ENCODE measurements at places on chromosomes 7 and 10.
A peak's percentile ranks its signal among the peaks of the same experiment; 100 is the strongest.

- DNase-seq: no peak
These were observed 14.4 kb upstream of the CUBN start for GRCh38 chr10:17144032-17144431.

GRCh38 chr7:138945154-138945553 lies 36.0 kb downstream of the KIAA1549 start:
- DNase-seq: no peak

- DNase-seq: no peak
These were observed 54.1 kb downstream of the DYNC2I1 start for GRCh38 chr7:158910254-158911053.

DNA sequence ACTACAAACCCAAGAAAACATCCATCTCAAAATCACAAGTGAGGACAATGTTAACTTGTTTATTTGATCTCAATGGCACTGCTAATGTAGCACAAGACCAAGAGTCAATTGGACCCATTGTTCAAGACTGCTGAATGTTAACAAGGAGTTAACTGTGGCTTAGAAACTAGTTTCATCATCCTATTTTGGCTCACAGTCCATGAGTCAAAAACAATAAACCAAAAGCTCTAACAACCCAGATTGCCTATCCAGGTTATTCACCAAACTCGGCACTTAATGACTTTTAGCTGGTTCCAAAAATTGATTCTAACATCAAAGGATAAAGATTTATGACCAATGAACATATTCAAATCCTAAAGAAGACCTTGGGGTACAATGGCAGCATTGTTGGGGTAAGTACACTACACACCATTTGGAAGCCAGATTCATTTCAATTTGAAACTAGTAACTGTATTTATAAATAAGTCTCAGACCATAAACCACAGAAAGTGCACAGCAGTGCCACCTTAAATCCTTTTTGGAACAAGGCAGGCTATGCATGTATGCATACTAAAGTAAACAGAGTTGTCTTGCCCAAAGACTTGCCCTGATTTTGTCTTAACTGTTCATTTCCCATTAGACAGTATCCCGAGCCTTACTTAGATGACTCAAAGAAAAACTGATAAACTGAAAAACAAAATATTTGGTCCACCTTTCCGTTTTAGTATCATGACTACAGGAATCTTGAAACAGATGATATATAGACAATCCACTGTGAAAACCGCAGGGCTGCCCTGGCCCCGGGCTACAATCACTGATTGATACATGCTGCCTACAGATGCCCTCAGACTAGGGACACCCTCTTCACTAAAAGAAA lies 84.5 kb downstream of the SRPK2 start:
- no peak for DNase-seq

DNA sequence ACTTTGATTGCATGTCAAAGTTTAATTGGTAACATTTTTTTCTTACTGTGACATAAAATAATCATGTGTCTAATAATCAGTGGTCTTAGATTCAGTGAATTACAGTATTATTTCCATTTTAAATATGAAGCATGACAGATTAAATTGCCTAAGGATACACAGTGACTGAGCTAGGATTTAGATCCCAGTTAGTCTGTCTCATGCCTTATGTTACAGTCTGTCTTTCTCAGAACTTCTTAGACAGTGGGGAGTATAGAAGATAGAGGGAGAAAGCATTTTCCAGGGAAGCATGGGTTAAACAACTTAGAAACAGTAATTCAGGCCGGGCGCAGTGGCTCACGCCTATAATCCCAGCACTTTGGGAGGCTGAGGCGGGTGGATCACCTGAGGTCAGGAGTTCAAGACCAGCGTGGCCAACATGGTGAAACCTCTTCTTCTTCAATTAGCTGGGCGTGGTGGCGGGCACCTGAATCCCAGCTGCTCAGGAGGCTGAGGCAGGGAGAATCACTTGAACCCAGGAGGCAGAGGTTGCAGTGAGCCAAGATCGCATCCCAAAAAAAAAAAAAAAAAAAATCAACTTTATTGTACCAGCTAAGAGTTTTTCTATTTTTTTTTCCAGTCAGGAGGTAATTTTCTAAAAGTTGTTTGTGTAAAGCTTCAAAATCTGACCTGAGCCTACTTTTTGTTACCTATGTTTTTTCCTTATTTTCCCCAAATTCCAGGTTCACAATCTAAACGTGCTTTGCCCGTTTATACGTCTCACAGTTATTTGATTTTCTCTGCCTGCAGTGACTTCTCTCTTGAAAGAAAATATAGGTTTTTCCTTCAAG lies 3.3 kb downstream of the CASD1 start:
- DNase-seq: peak; percentile 28

DNA sequence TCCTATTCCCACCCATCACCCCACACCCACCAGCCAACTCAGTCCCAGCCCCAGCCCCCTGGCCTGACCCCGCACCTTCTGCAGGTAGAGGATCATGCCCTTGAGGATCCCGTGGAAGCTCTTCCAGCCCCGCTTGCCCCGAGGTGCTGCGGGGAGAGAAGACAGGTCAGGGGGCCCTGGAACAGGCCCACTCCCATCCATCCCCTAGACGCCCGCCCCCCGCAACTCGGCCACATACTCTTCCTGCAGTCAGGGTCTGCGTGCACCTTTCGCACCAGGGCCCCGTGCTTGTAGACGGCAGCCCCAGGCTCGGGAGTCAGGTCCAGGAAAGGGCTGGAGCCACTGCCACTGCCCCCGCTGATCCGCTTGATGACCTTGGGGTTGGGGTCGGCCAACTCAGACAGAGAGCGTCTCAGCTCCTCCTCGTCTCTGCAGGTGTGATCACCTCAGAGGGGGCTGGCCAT lies 9.6 kb downstream of the NFKB2 start:
- DNase-seq: no peak

GRCh38 chr10:124592736-124593430 lies 131.3 kb downstream of the LHPP start:
- DNase-seq: peak; percentile 64

DNA sequence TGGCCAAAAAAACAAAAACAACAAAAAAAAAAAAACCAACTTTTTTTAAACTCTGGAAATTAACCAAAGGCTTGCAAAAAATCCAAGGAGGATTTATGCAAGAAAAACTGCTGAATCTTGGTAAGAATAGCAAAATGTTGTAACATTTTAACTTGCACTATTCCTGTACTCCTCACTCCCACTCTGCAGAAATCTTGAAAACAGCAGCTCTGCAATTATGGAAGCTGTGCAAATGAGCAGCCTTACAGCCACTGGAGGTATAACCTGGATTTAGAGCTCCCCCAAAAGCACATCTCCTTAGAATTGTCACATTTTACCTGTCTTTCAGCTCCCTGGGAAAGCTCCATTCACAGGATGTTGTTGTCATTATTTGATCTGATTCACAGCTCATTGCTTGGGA lies 41.8 kb upstream of the LRGUK start:
- no peak for DNase-seq

GRCh38 chr7:108136191-108136688 lies 6.1 kb upstream of the LAMB4 start:
- DNase-seq: no peak

GRCh38 chr10:3375505-3375904 lies 202.9 kb upstream of the PITRM1 start:
- DNase-seq: no peak

GRCh38 chr10:80662429-80663261 lies 124.9 kb downstream of the SH2D4B start:
- DNase-seq: peak; percentile 92
